ENCODE measurements at places on chromosomes 12 and 14. TPM values are rescaled to one million over a fixed set of nuclear protein-coding genes. Genes with fewer than 3 reads are reported as not detected.
A peak's percentile ranks its signal among the peaks of the same experiment; 100 is the strongest.

Gene RBP5
- 3.7 TPM for total RNA-seq

Gene A2M
- 274 TPM for total RNA-seq

Gene CNTN1
- total RNA-seq = 15.2 TPM

Gene MAP1LC3B2
- total RNA-seq = not detected

Gene TBX3
- total RNA-seq = 57.0 TPM

Gene VRTN
- total RNA-seq = not detected

Gene KLHL42
- total RNA-seq = 30.0 TPM

DNA sequence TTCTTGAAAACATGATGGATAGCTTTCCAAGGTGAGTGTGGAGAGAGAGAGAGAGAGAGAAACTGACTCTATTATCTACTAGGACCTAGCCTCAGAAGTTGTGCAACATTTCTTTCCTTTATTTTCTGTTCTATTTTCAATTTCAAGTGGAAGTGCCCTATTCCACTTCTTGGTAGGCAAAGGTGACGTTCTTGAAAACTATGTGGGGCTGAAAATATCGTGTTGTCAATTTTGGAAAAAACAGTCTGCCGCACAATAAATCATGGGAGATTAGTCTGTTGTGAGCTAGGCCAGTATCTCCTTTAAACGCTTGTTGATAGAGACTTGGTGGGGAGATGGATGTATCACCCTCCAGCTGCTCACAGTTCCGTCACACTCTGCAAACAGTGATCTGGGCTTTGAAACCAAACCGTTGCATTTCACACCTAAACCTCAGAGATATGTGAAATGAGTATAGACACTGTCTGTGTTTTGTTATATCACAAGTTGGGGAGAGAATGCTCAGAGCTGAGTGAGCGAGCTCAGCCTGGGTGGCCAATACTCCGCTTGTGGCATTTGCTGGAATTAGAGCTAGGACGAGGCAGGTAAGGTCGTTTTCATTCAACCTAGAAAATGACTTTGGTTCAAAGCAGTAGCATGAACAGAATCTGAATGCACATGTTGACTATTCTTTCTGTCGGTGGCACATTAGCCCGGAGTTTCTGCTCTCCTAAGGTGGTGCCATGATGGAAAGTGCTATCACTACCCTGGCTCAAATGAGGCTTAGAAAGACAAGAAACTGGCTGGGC, 75.1 kb upstream of the ST8SIA1 start:
- no peak for DNase-seq

GRCh38 chr12:95805864-95806671, 15.5 kb upstream of the NTN4 start:
- DNase-seq = no peak

DNA sequence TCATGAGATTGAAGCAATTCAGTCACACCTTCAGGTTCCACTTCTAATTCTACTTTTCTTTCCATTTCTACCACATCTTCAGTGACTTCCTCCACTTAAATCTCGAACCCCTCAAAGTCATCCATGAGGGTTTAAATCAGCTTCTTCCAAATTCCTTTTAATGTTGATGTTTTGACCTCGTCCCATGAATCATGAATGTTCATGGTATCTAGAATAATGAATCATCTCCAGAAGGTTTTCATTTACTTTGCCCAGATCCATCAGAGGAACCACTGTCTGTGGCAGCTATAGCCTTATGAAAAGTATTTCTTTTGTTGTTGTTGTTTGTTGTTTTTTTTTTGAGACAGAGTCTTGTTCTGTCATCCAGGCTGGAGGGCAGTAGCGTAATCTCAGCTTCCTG, 7.6 kb downstream of the RXYLT1 start:
- DNase-seq = no peak

DNA sequence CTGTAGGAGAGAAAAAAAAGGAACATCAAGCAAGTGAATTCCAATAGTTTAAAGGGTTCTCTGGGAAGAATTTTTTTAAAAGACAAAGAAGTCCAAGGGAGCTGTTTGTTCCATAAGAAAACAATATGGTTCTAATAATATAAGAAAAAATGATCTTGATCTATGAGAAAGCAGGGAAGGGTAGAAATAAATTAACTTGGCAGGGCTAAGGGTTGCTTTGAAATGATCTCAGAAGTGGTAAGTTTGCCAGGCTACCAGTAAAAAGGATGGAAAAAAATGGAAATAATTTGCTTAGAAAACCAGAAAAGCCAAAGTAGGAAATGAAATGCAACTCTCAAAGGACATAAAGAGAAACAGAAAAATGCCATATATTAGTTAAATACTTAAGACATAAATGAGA, 41.7 kb upstream of the EMP1 start:
- no peak for DNase-seq

- no peak for DNase-seq
Measured at GRCh38 chr12:48961331-48961730, 4.0 kb upstream of the ARF3 start.

GRCh38 chr12:28550757-28551704, 360.8 kb downstream of the CCDC91 start:
- DNase-seq = no peak

DNA sequence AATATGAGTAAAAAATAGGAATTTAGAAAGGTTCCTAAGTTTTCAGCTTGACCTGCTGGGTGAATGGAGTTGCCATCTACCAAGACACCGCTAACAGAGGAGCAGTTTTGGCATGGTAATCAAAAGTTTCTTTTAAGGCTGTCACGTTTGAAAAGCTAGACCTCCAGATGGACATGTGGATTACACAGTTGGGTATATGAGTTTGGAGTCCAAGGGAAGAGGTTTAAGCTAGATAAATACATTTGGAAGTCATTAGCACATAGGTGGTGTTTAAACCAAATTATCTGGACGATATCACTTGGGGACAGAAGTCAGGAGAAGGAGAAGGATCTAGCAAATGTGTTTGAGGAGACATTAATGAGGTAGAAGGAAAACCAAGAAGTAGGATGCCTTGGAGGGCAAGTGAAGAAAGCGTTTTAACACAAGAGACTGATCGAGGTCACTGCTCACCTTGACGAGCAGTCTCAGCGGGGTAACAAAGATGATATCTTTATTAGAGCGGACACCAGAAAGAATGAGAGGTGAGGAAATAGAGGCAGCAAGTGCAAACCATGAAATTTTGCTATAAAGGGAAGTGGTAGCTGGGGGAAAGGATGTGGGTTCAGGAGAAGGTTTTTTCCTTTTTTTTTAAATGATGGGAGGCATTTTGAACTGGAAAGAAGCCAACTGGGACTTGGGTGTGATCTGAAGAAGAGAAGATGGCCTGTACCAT, 17.6 kb downstream of the PNP start:
- no peak for DNase-seq

GRCh38 chr14:30779210-30779609, 95.1 kb upstream of the COCH start:
- DNase-seq = no peak

DNA sequence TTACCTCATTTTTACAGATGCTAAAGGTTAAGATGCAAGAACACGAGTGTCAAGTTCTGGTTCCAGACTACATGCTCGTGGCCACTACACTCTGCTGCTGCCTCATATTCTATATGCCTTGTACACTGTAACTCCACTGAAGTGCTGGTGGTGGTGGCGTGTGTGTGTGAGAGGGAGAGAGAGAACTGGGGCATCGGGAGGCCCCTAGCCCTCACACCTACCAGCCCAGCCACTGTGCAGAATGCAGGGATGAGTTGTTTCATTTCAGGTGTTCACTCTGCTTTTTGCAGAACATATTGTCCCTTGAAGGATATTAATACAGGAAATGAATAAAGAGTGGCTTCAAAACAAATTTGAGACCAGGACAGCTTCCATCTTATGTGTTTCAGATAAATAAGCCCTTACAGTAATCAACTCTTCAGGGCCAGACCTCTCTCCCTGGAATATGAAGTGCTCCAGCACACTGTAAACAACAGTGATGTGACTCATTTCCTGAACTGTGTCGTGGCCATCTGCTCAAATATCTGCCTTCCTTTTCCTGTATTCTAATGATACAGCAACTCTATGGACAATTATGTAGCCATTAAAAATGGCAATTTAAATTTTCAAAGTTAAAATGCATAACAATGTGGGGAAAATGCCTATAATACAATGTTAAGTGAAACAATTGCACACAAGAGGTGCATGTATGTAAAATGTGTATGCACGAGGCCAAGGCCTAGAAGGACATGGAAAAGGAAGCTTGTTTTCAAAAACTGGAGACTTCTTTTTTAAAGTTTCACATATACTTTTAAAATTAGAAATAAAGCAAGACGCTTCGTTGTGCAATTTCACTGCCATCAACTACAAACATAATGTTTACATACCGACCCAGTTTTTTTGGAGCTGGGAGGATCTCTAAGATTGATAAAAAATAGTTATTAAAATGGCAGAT, 215.4 kb downstream of the PELI2 start:
- DNase-seq = no peak

- DNase-seq = no peak
Measured at GRCh38 chr12:71057330-71057729, 100.5 kb downstream of the TSPAN8 start.

DNA sequence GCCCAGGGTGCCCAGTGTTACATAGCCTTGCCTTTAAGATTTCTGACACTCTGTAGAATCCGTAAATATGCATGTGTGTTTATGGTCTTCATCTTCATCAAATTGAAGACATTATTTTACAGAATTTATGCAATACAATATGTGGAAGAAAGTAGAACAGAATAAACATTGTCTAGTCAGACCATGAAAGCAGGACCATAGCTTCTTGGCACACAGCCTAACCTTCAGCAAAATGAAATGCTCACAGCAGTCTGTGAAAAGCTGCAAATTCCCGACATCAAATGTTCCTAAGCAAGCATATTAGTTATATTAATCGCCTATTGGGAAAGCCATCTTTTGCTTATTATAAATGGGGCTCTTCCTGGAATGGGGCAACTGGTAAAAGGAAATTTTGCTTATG, 111.3 kb upstream of the GARIN2 start:
- DNase-seq = no peak

DNA sequence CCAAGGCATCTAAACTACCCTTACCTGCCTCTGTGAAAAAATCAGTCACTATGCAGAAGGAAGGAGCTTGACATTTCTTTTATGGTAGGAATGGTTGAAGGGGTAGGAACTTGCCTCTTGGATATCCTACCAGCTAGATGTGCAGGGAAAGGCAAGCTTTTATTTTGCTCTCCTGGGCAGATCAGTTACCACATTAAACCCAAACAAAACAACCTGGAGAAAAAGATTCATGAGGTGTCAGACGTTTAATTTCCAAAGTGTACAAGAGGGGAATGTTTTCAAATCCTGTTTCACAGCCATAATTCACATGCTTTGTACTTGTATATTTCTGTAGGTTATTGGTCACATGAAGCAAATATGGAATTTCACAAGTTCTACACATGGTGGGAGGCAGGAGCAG, 67.0 kb upstream of the IFNG-AS1 start:
- DNase-seq = no peak

DNA sequence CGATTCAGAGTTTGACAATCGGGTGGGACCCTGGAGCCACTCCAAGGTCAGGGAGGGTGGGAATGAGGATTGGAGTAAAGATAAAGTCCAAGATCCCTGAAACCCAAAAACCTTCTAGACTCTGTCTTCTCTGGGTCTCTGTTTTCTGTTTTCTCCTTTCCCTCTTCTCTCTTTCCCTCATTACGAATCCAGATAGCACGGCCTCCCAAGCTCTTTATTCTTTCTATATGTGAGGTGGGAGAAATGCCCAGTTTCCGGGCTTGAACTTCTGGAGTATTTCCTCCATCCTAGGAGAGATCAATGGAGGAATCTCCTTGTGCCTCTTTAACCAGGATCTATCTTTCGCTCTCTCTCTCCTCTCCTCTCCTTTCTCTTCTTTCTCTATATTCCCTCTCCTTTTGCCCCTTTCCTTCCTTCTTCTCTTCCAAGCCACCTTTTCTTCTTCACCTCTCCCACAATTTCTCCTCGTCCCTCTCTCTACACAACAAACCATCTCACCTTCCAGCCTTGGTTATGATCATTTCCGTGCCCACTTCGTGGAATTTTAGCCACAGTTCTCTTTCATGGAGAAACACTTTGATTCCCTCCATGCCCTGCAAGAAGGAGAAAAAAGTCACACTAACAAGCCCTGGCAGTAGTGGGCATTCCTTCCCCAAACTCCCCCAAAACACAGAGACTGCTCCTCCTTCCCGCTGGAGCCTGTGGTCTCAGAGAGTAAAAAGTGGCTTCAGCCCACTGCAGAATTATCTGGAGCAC, 4.4 kb downstream of the TBX5 start:
- DNase-seq = no peak

GRCh38 chr14:37013078-37013477, 159.3 kb downstream of the SLC25A21 start:
- no peak for DNase-seq

DNA sequence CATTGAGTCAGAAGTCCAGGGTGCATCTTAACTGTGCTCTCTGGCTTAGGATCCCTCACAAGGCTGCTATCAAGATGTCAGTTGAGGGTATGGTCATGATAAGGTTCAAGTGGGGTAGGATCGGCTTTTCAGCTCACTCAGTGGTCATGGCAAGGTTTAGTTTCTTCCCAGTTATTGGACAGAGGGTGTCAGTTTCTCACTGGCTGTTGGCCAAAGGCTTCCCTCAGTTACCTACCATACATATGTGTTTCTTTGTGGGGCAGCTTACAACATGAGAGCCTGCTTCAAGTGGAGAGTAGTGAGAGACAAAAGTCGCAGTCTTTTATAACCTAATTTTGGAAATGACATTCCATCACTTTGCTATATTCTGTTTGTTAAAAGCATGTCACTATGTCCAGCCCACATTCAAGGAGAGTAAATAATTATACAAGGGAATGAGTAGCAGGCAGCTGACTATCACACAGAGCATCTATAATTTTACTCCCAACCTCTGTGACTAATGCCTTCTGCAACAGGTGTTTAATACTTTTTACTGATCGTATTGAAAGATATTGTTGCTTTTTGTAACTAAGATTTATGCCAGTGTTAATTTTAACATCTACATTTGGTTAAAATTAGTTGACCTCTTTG, 572.8 kb upstream of the FBXO33 start:
- no peak for DNase-seq

- no peak for DNase-seq
Measured at GRCh38 chr12:67459173-67459572, 189.4 kb upstream of the DYRK2 start.

- DNase-seq = peak; percentile 54
Measured at GRCh38 chr12:24896171-24896570, 52.7 kb downstream of the BCAT1 start.

GRCh38 chr12:7542813-7543212, 39.2 kb upstream of the CD163 start:
- DNase-seq = no peak

GRCh38 chr12:124032265-124032886, 59.4 kb downstream of the ZNF664 start:
- no peak for DNase-seq

GRCh38 chr12:108563136-108563803, 874 bp downstream of the ISCU start:
- no peak for DNase-seq

DNA sequence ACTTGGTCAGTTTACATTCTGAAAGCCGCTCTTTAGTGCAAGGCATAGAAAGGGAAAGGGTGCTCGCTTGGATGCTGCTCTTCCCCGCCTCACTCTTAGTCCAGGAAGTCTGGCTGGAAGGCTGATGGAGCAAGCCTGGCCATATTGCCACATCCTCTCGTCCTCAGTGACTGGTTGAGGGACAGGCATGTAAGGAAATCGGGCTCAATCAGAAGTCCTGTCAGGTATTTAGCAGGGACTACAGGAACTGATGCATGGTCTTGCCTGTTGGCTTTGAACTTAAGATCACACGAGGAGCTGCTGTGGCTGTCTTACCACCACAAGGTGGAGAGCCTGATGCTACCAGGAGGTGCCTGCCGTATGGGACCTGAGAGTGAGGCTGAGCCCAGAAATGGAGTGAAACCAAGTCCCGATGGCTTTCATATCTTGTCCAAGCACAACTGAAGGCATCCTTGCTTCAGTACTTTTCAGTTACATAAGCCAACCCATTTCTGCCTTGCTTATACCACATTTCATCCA, 10.7 kb upstream of the C12orf75 start:
- DNase-seq = no peak

- DNase-seq = no peak
Measured at GRCh38 chr14:68564826-68565759, 227.8 kb downstream of the ZFP36L1 start.

Data from vagina (tissue), 2 donors.